NCI-H2171 (cell line): ENCODE measurements at places on chromosomes 5 and 9.
A peak's percentile ranks its signal among the peaks of the same experiment; 100 is the strongest.

GRCh38 chr9:18368206-18368605, 105.7 kb upstream of the ADAMTSL1 start:
- no peak for DNase-seq

DNA sequence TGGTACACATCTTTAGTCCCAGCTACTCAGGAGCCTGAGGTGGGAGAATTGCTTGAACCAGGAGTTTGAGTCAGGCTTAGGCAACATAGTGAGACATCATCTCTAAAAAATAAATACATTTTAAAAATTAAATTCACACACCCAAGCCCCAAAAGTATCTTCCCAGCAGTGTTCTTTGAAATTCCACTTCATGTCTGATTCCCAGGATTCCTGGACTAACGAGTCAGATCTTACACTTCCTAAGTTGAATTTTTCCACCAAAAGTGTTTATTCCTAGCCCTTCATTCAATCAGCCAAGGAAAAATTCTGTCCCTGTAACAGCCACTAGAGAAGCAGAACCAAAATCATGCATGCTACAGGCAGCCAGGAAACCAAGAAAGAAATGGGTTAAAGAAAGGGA, 970.9 kb downstream of the EFNA5 start:
- DNase-seq, result no peak

GRCh38 chr5:91486638-91487037, 103.5 kb upstream of the ARRDC3 start:
- no peak for DNase-seq

DNA sequence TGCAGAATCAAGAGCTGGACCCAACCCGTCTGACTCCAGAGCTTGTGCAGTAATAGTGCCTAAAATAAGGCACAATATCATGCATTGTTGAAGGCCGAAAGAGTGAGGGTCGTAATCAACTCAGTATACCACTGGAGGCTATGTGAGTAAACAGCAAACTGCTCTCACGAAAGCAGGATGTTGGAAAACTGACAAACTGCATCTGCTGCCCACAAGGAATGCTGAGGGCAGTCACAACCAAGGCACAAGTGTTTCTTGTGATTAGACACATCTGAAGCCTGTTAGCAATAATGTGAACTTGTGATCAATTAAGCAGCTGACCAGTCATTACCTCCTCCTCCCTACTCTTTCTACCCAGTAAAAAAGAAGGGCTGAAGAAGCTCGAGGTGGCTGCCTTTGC, 48.8 kb downstream of the TRPM3 start:
- DNase-seq, result no peak

DNA sequence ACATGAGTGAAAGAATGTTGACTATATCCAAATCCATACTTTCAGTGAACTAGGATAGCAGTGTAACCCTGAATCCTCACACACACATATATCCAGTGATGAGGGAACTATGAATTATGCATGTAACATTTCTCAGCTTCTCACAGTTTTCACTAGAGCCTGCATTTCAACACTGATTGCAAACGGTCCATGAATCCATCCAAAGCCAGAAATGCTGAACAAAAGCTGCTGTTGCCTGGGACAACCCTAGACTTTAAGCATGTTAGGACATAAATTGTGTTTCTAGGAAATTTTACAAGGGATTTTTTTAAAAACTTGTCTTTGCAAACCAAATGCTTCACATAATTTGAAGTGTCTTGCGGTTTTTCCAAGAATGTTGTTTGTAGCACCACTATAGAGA, 2010.0 kb upstream of the WWC1 start:
- no peak for DNase-seq

DNA sequence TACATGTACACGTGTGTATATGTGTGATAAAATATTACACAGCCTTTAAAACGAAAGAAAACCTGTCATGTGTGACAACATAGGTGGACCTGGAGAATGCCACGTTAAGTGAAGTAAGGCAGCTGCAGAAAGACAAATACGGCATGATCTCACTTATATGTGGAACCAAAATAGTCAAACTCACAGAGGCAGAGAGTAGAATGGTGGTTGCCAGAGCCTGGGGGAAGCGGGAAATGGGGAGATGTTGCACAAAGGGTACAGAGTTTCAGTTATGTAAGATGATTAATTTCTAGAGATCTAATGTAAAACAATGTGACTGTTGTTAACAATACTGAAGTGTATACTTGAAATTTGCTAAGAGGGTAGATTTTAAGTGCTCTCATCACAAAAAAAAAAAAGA, 34.8 kb downstream of the ADAMTS12 start:
- DNase-seq, result no peak

GRCh38 chr5:56493766-56494165, 260.6 kb upstream of the ANKRD55 start:
- no peak for DNase-seq

DNA sequence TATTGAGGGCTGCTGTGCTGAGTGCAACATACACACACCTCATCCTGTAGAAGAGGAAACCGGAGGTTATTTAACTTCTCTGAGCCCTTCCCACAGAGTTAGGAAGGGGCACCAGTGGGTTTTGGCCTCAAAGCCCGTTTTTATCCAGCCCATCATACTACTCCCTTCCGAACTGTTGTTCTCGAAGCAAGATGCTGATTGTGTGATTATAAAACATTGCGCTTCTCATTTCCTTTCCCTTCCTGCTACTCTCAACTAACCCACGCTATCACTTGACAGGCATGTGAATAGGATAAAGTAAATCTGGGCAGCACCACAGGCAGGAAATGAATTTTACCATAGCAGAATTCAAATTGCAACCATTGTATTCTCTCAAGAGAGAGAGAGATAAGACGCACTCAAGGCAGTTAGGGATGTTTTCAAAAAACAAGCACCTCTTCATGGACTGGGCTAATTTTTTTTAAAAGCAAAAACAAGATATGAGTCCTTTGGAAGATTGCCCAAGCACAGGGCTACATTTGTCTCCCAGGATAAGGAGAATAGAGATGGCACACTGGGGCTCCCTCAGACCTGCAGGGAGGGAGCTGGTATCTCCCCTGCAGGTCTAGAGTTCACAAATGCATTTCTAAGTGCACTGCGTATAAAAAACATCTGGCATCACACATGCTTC, 52.6 kb downstream of the GNA14 start:
- peak; percentile 19 for DNase-seq

DNA sequence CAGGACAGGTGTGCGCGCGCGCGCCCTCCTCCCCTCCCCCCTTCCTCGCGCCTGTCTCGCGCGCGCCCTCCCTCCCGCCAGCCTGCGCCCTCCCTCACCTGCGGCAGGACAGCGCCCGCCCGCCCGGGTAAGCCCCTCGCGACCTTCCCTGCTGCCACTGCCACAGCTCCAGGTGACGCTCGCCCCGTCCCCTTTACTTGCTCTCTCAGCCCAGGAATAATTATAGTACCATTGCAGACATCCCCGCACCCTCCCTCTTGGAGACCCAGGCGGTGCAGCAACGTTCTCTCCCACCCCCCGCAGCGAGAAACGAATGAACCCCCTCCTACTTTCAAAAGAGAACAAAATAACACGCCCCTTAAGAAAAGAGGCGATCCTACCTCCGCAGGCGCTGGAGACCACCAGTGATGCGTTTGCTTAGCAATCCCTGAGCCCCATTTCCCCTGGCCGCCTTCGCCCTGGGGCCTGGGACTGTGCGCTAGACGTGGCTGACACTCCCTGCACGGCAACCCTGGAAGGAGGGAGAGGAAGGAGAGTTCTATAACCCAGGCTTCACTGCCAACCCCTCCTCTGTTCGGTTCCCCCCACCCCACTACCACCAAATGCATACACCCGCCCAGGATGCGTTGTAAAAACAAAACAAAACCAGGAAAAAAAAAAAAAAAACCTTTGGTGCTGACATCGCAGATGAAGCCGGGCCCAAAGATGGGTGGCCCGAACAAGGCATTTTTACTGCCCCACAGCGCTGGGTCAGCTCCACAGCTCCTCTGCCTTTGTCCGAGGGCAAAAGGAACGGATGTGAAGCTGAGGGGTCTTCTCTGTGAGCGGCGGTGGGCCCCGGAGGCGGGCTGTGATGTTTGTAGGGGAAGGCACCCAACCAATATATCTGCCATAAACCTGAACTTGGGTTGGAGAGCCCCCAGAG, 5.6 kb upstream of the PURA start:
- no peak for DNase-seq

GRCh38 chr5:61659221-61659696, 327.2 kb downstream of the ZSWIM6 start:
- DNase-seq, result no peak

- no peak for DNase-seq
These were observed at the start of gene ARL14EPL for GRCh38 chr5:116032094-116032517. ARL14EPL (plus strand) TSS chr5:116032472; CDS start chr5:116051466, 18,994 bp downstream.

DNA sequence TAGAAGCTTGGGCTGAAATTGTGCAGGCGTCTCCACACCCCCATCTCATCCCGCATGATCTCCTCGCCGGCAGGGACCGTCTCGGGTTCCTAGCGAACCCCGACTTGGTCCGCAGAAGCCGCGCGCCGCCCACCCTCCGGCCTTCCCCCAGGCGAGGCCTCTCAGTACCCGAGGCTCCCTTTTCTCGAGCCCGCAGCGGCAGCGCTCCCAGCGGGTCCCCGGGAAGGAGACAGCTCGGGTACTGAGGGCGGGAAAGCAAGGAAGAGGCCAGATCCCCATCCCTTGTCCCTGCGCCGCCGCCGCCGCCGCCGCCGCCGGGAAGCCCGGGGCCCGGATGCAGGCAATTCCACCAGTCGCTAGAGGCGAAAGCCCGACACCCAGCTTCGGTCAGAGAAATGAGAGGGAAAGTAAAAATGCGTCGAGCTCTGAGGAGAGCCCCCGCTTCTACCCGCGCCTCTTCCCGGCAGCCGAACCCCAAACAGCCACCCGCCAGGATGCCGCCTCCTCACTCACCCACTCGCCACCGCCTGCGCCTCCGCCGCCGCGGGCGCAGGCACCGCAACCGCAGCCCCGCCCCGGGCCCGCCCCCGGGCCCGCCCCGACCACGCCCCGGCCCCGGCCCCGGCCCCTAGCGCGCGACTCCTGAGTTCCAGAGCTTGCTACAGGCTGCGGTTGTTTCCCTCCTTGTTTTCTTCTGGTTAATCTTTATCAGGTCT, at the start of gene C9orf72:
C9orf72 (minus strand) TSS at position 564 of the 716 bp plus-strand sequence. CDS start 6,361 bp downstream, outside the sequence.
- peak; percentile 54 for DNase-seq

GRCh38 chr9:99595796-99596195, 225.9 kb upstream of the NR4A3 start:
- no peak for DNase-seq

- no peak for DNase-seq
These were observed 234.5 kb downstream of the CRB2 start for GRCh38 chr9:123590499-123590898.

GRCh38 chr5:177350776-177351391, 584 bp downstream of the LMAN2 start:
- DNase-seq, result no peak

- no peak for DNase-seq
These were observed 1819.8 kb upstream of the C9orf72 start for GRCh38 chr9:29393064-29393463.

DNA sequence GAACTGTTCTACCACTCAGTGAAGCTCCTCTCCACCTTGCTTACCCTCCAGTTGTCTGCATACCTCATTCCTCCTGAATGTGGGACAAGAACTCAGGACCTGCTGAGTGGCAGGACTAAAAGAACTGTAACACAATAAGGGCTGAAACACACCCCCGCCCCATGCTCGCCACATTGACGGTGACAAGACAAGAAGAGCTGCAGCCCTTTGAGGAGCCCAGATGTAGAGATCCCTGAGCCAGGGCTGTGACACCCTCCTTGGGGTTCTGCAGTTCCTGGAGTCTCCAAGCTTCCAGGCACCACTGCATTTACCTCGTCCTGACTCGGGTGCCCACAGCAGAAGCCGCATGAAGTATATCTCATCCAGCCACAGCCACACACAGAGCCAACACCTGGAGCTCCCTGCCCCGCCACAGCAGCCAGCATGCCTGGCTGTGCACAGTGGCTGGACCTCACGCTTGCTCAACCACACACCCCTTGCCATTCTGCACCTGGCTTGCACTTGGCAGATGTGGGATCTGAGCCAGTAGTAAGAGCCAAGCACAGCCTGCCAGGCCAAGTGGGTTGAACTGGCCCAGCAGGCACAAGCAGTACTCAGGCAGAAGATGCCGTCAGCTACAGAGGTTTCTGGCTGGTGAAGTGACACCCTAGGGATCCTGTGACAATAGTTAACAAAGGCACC, 166.1 kb downstream of the RNF180 start:
- DNase-seq, result no peak

GRCh38 chr5:32850817-32851496, 139.8 kb downstream of the NPR3 start:
- no peak for DNase-seq

- DNase-seq, result no peak
These were observed 20.5 kb downstream of the MVB12B start for GRCh38 chr9:126347093-126347492.

- no peak for DNase-seq
These were observed 257.7 kb downstream of the MCTP1 start for GRCh38 chr5:95027151-95027721.

DNA sequence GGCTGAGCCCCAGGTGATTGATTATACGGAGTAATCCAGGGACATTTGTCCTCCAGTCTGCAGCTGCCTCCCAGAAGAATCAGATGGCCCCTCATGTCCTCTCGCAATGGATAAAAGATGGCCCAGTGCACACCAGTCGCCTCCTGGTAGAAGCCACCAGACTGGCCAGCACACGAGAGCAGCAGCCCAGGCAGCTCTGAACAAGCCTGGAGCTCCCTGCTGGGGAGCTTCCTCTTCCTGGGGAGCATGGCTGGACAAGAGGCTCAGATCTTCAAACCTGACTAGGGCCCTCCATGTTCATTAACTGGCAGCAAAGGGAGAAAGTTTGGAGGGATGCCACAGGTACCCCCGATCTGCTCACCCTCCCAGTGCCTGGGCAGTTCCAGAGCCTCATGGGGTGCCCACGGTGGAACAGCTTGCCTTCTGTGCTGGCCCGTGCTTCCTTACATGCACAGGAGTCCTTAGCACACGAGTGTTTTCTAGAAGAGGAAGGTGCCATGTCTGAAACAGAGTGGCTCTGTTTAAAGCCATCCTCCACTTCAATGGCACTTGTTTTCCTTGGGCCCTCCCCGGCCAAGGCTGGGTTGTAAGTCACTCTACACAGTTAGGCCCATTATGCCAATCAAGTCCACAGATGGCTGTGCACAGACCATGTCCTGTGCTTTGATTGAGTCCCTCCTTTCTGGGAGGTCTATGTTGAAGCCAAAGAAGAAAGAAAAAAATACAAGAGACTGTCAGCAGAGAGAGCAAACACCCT, 75.6 kb downstream of the PRRT1B start:
- no peak for DNase-seq

- DNase-seq, result peak; percentile 61
These were observed 244.3 kb upstream of the WWC1 start for GRCh38 chr5:168047043-168047668.

DNA sequence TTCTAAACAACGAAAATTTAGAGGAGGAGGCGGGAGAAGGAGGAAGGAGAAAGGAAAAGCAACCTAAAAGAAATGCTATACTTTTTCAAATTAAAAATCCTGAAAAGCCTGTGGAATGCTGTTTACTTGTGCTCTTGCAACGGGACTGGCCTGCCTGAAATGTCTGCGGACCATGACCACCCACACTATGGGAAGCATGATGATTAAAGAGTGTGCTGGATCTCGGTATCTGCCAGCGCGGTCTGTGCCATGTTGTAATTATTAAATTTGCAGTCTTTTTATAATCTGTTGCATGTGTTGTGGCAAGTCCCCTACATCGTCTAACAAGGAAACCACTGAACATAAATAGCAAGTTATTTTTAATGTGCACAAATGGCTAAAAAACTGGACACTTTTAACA, 111.4 kb downstream of the FANCC start:
- DNase-seq, result no peak

- DNase-seq, result no peak
These were observed 56.1 kb downstream of the PTCH1 start for GRCh38 chr9:95460518-95461164.

- no peak for DNase-seq
These were observed 205.9 kb downstream of the PDZD2 start for GRCh38 chr5:31844622-31845345.

- no peak for DNase-seq
These were observed 41.4 kb downstream of the CCDC180 start for GRCh38 chr9:97348871-97349270.
